ENCODE measurements at places on chromosomes 3 and 15.
A peak's percentile ranks its signal among the peaks of the same experiment; 100 is the strongest.

GRCh38 chr15:85030301-85030929 is 48.8 kb downstream of the PDE8A start:
- DNase-seq: peak; percentile 57

GRCh38 chr15:100735129-100736053 is 133.0 kb downstream of the ASB7 start:
- no peak for DNase-seq

GRCh38 chr15:69853544-69853951 is 244.2 kb downstream of the TLE3 start:
- DNase-seq: peak; percentile 95

- DNase-seq: no peak
Observed at GRCh38 chr15:60727260-60727659, 248.3 kb upstream of the ICE2 start.

- DNase-seq: no peak
Observed at GRCh38 chr15:61479613-61480012, 250.5 kb upstream of the RORA start.

GRCh38 chr3:177729956-177730681 is 532.8 kb upstream of the TBL1XR1 start:
- no peak for DNase-seq

DNA sequence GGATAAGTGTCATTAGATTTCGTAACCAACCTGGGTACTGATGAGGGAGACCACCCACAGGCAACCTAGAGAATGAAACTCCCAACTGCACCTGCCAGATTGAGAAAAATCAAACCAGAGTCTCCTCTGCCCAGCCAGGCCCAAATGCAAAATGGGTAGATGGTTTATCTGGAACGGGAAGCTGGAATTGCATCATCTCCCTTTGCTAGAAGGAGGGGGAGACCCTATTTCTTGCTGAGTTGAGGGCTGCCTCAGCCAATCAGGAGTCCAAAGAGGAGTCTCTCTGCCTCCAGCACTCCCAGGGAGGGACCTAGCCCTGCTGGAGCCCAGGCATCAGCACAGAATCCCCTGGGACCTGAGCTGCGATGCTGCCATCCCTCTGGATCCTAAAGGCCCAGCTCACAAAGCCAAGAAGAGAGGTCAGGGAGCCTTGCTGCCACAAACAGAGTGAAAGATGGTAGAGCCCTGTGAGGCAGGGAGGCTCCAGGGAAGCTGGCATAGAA is 8.1 kb downstream of the RMDN3 start:
- no peak for DNase-seq

DNA sequence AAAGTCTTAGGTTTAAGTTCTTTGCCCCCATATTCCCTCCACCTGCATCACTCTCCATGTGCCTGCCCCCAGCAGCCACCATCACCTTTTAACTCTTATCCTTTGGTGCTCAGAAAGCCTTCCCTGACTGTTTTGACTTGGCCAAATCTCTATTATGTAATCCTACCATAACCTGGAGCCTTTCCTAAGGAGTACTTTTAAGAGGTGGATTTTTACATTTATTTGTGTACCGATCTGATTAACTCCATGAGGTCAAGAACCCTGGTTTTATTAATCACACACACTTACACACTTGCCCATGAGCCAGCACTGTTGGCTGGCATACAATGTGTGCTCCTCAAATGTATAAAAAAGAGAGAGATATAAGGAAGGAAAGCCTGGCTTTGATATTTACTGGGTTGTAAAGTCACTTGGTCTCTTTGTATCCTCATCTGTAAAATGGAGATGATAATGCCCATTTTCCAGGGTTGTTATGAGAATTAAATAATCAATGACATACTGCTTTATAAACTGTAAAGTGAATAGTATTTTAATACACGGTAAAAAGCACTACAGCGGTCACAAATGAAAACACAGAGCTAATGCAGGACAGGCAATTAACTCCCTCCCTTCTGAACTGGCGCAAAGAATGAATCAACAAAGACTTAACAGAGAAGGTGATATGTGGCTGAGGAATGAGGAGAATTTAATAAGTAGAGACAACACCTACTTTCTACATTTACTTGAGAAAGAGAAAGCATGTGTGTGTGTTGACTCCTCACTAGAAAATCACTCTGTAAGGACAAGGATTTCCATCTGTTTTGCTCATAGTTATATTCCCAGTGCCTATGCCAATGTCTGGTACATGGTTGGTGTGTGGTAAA is 45.4 kb downstream of the ATP13A4 start:
- DNase-seq: no peak

DNA sequence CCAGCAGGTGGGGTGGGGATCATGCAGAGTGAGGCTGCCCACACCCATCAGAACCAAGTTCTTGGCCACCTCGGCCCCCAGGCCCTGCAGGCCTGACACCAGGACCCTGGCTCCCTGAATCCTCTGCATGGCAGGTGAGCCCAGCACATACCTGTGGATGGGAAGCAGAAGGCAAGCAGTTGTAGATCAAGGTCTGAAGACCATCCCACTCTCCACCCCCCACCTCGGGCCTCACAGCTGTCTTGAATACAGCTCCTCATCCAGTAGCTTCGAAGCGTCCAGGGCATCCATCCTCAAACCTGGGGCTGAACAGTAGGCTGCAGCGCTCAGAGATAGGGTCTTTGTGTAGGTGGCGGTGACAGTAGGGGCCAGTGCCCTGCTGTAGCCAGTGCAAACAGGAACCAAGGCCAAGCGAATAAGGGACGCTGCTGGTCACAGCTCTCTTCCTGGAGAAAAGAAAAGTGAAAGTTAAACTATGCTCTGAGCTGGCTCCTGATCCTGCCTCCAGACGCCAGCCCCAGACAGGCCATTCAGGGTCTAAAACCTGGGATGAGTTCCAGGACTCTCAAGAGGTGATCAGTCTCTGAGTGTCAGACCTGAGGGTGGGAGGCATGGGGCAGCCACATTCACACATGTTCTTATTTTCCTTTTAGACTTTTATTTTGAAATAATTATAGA is at the start of gene UBA7:
UBA7 (minus strand) TSS at position 457 of the 678 bp plus-strand sequence; CDS start at position 291, 166 bp downstream.
- peak; percentile 65 for DNase-seq

- DNase-seq: no peak
Observed at GRCh38 chr3:56519641-56520040, 37.3 kb upstream of the CCDC66 start.

DNA sequence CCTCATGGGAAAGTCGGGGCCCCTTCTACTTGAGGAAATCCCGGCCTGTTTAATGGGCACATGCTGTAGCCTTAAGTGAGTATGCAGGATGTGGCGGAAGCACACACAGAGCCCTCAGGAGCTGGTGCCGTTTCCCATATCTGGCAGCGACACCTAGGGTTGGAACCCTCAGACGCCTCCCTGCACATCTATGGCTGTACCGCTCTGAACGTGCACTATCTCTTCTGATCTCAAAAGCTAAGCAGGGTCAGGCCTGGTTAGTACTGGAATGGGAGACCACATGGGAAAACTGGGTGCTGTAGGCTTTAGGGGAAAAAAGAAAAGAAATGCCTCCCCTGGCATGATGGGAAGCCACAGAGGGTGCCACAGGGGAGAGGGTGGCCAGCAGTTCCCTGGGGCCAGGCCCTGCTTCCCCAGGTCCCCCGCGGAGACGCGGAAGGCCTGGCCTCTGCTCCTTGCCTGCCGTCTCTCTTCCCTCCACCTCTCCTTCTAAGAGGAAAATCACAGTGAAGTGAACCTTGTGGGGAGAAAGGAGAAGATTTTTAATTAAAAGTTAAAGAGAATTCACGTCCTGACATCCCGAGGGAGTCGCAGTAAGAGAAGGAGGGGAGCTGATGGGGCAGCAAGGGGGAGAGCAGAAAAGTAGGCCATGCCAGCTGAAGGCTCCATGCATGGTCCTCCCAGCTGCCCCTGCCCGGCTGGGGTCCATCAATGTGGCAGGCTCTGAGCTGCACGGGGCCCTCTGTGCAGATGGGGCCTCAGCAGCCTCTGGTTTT is 60.5 kb upstream of the TMEM115 start:
- DNase-seq: no peak

DNA sequence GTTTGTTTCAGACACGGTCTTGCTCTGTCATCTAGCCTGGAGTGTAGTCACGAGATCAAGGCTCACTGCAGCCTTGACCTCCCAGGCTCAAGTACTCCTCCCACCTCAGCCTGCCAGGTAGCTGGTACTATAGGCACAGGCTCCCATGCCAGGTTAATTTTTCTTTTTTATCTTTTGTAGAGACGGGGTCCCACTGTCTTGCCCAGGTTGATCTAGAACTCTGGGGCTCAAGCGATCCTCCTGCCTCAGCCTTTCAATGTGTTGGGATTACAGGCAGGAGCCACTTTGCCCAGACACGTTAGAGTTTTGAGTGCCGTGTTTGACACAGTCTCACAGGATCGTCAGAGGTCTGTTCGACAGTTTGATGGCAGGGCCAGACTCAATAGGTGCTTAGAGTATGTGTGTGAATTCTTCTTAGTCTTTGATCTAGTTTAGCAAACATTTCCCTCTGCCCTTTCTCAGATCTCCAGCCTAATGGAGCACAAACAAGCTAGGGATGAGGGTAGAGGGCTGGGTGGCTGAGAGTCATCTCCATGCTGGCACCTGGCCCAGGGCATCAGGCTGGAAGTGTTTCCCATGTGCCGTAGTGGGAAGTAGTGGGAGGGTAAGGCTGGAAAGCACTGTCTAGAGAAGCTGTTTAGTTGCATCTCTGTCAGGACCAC is 66.1 kb upstream of the DLG1 start:
- peak; percentile 29 for DNase-seq

GRCh38 chr3:127475975-127476705 is 114.4 kb downstream of the TPRA1 start:
- no peak for DNase-seq

GRCh38 chr3:158494673-158495072 is 76.3 kb upstream of the MLF1 start:
- DNase-seq: no peak

GRCh38 chr3:113055961-113056360 is 65.2 kb downstream of the GTPBP8 start:
- no peak for DNase-seq

DNA sequence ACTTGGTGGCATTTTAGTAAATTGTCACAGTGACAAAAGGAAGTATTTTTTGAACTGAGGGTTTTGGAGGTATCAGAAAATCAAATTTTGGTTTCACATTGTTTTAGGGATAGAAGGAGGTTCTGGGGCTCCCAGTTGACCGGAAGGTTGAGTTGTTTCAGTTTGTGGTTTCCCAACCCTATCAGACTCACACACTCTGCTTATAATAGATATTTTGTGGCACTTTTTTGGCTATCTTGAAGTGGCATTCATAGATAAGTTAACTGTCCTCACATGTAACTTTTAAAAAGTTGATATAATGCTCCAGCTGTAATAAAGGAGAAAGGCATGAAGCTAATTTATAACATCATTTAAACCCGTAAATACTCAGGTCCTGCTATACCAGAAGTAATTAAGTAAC is 12.8 kb downstream of the ARMC8 start:
- no peak for DNase-seq

DNA sequence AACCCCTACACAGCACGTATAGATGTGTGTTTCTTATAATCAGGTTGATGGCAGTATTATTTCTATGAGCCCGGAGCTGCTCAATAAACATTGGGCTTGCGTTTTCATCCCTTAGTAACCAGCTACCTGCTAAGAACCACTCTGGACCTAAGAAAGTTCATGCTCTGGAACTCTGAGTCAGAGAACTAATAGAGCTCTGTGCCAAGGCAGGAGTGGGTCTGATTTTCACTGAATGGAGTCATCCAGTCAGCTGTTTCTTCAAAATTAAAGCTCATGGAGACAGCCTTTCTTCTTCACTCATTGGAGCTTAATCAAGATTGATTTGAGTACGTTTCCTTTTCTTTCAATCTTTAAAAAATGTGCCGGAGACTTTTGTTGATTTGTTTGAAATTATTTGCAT is 145.7 kb downstream of the BBX start:
- no peak for DNase-seq

- no peak for DNase-seq
Observed at GRCh38 chr3:142215106-142215505, 10.3 kb downstream of the GK5 start.

DNA sequence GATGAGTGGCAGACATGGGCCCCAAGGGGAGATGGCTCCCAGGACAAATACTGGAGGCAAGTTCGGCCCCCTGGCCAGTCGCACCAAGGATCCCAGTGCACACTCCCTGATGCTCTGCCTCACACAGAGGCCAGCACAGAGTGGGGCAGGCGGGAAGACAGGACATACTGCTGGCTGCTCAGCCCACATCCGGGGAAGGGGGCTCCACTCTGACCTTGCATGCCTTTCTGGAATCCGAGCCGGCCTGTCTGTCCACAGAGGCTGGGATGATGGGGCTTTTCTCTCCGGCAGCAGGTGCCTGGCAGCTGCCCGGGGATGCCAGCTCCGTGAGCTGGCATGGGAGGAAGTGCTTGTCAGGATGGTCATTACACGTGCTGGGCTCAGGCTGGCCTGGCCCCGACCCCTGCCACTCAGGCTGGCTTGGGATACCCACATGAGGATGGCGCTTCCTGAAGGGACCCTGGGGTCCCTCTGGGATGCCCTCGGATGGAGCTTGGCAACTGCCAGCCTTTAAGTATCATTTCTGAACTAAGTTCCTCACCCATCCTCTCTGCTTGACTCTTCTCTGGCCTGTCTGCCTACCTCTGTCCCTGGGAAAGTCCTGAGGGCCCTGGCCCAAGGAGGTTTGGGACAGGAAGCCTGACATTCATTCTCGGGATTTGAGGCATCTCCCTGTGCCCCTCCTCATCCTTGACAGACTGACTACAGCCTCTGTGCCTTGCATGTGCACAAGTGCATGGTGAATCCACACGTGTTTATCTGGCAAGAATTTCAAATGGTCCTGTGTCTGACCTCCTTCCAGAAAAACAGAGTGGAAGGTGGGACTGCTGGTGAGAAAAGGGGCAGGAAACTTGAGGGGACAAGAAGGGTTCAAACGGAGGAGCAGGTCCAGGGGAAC is 46.5 kb downstream of the EXOG start:
- no peak for DNase-seq

- DNase-seq: peak; percentile 25
Observed at GRCh38 chr3:67653425-67654098, 850 bp downstream of the SUCLG2 start.

Data from RCC 7860 (cell line).